ENCODE measurements at places on chromosomes 16 and 17. TPM values are rescaled to one million over a fixed set of nuclear protein-coding genes. Genes with fewer than 3 reads are reported as not detected.

GRCh38 chr17:8732406-8733085 is 12.1 kb downstream of the CCDC42 start:
- DNase-seq: no peak

GRCh38 chr16:22413819-22414218 is 39.4 kb upstream of the CDR2 start:
- DNase-seq: no peak

DNA sequence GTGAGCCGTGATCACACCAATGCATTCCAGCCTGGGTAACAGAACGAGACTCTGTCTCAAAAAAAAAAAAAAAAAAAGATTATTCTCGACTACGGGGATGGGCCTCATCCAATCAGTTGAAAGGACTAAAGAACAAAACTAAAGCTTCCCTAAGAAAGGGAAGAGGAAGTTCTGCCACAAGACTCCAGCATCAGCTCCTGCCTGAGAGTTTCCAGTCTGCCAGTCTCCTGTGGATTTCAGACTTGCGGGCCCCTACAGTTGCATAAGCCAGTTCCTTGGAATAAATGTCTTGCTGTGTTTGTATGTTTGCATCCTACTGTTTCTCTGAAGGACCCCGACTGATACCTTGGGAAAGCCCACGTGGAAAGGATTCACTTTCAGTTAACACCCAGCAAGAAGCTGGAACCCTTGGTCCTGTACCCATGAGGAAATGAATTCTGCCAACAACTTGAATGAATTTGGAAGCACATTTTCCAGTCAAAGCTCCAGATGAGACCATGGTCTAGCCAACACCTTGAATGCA is 26.3 kb upstream of the FZD2 start:
- no peak for DNase-seq

DNA sequence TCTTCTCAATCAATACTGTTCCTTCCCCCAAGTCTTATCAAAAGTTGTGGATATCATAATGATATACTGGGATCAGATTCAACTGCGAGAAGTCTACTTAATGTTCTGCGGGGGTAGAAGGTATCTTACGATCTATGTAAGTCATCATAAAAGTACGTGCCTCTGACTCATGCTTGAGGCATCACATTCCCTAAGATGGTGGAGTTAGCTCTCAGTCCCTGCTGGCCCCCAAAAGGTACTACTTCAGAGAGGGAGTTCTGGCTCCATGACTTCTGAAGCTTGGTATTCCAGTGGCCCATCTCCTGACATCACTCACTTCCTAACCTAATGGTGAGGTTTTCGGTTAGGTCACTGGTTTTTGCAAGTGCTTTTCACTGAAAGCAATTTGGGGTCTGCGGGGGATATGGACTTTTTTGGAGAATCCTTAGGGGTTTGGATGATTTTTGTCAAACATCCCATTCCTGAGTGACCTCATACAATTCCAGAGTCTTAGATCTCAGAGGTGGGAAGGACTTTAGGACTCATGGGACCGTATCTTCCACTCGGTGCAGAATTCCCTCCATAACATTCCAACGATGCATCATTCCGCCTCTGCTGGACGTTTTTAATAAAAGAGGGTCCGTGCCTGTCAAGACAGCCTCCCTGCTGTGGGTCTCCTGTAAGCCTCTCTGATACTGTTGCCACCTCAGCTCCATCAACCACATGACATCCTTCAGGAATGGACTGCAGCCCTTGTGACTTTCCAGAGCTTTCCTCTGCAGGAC is 74.3 kb downstream of the DYNLRB2 start:
- no peak for DNase-seq

DNA sequence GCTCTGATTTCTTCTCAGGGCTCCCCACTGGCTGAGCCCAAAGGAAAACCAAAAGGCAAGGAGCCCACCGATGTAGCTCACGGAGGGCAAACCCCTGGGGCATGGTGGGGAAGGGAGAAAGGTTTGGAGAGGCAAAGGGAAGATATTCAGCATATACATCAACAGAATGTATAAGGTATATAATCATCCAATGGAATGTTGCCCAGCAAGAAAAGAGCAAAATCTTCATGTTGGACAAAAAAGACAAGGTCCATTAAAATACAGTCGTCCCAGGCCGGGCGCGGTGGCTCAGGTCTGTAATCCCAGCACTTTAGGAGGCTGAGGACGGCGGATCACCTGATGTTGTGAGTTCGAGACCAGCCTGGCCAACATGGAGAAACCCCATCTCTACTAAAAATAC is 1.6 kb downstream of the CPPED1 start:
- no peak for DNase-seq

GRCh38 chr16:15484662-15485061 is 50.3 kb downstream of the BMERB1 start:
- DNase-seq: no peak

DNA sequence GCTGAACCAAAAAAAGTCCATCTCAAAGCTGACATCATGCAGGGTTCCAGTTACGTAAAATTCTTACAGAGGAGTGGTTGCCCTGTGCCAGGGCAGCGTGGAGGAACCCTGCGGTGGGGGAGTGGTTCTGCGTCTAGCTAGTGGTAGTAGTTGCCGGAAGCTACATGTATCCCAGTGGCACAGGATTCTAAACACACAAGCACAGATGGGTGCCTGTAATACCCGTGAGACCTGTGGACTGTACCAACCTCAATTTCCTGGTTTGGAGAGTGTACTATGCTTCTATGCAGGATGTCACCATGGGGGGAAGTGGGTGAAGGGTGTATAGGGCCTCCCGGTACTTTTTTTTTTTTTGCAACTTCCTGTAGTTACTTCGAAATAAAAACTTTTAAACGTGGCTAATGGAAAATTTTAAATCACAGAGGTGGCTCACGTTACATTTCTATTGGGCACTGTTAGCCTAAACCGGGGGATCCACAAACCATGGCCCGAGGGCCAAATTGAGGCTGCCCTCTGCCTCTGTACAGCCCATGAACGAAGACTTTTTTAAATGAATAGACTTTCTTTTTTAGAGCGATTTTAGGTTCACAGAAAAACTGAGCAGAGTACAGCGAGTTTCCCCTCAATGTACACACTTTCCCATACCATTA is 38.5 kb downstream of the TBC1D16 start:
- DNase-seq: no peak

GRCh38 chr16:5001571-5001970 is 32.2 kb downstream of the NAGPA start:
- no peak for DNase-seq

DNA sequence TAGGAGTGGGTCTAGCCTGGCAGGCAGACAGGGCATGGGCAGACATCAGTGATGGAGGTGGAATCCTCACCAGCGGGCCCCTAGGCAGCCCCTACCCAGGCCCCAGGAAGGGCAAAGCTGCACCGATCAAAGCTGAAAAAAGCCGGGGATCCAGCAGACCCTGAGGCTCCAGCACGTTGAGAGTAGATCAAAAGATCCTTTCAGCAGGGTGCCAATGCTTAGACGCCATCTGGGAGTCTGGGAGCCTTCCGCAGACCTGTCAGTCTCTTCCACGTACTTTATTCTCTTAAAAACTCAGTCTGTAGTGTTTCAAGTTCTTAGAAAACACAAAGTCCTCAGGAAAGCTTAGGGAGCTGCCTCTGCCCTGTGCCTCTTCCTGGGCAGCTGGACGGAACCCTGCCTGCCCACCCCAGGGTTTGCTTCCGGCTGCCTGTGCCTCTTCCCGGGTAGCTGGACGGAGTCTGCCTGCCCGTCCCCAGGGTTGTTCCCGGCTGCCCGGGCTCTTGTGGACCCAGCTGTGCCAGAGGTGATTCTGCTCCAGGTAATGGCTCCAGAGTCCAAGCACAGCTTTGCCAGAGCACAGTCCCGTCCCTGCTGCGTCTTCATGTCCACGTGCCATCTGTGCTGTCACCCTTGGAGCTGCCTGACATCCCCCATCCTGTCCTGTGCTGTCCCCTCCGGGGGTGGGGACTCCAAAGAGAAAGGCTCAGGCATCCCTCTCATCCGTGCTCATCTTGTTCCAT is 50.8 kb upstream of the PVALEF start:
- DNase-seq: no peak

KCNJ2 gene
- total RNA-seq: 11.9 TPM

TMIGD1 gene
- not detected for total RNA-seq

TP53TG3B gene
- total RNA-seq: not detected
